Brain (organoid and tissue), 16 donors: ENCODE measurements at places on chromosomes 6 and 20.
A peak's percentile ranks its signal among the peaks of the same experiment; 100 is the strongest.

DNA sequence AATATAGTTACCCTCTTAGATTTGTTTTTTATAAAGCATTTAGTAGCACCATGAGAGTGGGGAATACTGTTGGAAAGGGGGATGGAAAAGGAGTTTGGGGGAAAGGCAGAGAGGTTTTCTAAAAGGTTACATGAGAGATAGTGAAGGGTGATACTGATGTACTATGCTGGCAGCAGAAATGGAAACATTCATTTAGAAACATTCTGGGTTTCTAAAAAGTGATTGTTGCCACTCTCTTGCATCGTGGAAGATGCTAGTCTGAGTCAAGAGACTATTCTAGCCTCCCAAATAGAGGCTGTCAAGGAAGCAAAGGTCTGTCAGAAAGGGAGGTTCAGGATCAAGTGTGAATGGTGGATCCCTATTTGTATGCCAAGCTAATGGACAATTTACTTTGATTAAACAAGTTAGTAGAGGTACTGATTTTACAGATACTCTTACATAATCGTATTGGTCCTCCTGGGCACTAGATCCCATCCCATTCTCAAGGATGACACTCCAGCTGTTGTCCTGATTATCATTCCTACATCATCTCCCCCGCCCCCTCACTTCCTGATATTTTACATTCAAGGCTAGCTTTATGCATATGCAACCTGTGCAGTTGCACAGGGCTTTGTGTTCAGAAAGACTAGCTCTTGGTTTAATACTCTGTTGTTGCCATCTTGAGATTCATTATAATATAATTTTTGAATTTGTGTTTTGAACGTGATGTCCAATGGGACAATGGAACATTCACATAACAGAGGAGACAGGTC is 15.4 kb upstream of the ABT1 start:
- no peak for DNase-seq

GRCh38 chr20:37185686-37186085 is 6.3 kb upstream of the MROH8 start:
- DNase-seq = no peak

- peak; percentile 90 for DNase-seq
Observed at GRCh38 chr6:14273191-14273590, 155.6 kb downstream of the CD83 start.

GRCh38 chr20:32574296-32575226 is 10.6 kb downstream of the NOL4L start:
- no peak for DNase-seq

- no peak for DNase-seq
Observed at GRCh38 chr6:42530751-42531150, 33.1 kb upstream of the UBR2 start.

GRCh38 chr20:45489083-45489531 is 19.6 kb downstream of the WFDC2 start:
- no peak for DNase-seq

DNA sequence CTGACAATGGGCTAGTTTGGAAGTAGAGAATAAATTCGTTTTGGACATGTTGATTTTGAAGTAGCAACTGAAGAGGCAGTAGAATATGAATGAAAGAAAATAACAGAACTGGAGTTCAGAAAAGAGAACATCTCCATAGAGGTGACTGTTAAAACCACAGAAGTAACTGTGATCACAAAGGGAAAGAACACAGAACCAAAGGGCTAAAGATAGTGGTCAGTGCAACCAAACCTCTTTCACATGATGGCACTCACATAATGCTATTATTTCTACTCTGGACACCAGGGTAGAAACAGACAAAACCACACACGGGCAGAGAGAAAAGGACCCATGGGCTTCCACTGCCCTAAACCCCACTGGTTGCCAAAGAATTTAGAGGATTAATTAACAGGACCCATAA is 58.5 kb downstream of the CDK19 start:
- no peak for DNase-seq

DNA sequence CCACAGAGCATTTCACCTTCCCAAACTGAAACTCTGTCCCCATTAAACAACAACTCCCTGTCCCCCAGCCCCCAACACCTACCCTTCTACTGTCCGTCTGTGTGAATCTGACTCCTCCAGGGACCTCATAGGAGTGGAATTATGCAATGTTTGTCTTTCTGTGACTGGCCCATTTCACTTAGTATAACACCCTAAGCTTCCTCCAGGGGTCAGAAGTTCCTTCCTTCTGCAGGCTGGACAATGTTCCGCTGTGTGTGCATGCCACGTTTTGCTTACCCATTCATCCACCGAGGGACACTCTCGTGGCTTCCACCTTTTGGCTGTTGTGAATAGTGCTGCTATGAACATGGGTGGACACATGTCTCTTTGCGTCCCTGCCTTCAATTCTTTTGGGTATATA is 37.6 kb upstream of the MPC1 start:
- no peak for DNase-seq

- no peak for DNase-seq
Observed at GRCh38 chr20:61274326-61274725, 22.3 kb downstream of the CDH4 start.

GRCh38 chr6:165725201-165725600 is 62.2 kb upstream of the PDE10A start:
- DNase-seq = no peak

DNA sequence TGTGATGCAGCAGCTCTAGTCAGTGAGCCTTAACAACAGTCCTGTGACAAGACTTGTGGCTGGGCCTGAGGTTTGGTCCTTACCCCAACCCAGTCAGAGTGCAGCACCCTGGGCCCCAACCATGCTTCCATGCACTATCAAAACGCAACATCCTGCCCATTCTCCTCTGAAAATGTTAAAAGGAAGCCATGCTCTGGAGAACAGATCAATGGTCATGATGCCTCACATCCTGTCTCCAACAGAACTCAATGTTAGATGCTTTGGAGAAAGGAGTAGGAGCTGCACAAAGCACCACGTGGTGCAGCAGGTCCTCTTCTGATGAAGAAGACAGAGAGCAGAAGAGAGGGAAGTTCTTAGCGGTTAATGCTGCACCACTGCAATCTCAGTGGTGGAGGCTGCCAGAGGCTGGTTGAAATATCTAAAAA is 41.9 kb downstream of the TRAM2 start:
- no peak for DNase-seq

DNA sequence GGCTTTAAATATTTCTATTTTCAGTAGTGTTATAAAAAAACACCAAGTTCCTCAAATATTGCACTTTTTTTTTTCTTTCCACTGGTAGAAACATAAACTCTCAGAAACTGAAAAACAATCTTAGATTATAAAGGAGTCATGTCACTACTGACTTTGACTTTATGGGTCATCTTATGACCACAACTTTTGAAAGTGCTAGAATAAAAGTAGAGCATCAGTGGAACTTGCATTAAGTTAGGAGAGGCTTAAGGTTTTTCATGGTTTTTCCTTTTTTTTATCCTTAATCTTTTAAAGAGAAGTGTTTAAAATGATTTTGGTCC is 56.6 kb upstream of the SUPT3H start:
- DNase-seq = no peak

DNA sequence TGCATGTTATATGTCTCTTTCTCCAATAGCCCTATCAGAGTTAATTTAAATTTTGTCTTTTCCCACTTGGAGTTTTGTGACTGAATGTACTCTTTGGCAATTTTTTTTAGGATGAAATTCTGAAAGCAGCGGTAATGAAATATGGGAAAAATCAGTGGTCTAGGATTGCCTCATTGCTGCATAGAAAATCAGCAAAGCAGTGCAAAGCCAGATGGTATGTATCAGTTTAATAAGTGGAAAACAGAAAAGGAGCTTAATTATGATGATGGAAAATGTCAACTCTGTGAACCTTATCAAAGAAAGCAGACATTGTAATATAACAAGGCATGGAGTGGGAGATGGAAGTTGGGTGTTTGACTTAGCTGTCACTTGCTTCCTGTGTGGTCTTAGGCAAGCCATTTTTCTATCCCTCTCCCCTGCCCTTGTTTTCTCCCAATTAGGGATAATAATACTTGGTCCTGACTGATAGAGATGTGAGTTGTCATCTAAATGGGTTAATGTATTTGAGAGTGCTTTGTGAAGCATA is 2.7 kb downstream of the CDC5L start:
- DNase-seq = peak; percentile 5

DNA sequence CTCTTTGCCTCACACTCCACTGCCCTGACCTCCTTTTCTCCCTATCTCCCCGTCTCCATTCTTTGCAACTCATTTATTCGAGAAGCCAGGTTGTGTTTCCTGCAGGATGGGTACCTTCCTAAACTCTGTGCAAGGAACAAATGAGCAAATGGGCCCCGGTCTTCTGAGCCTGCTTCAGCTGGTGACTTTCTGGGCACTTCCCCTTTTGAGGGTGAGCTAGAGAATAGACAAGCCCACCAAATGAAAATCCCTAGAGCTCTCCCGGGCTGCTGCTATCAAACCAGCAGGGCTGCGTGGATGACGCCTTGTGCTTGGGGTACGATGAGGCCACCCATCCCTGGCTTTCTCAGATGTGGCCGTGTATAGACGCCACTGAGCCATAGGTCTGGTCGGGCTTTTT is 91.0 kb upstream of the FOXA2 start:
- DNase-seq = no peak

GRCh38 chr6:168778201-168778600 is 337.2 kb downstream of the SMOC2 start:
- no peak for DNase-seq

DNA sequence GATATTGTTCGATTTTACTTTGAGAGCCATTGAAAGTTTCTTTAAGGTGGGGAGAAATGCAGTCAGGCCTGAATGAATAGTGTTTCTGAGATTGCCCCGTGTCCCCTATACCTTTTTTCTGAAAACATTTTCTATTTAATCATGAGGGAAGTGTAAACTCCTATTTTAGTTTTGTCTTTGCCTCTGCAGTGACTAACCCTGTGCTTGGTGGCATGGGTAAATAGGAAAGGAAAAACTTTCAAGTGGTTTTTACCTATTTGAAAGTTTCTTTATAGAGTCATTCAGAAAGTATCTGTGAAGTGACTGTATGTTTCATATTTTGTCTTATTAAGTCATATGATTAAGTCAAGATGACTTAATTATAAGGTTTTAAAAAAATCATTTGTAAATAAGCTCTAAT is 14.5 kb downstream of the SNRNP48 start:
- DNase-seq = no peak
